ENCODE measurements at places on chromosomes 13 and 19. TPM values are rescaled to one million over a fixed set of nuclear protein-coding genes. Genes with fewer than 3 reads are reported as not detected.

- no peak for DNase-seq
These were observed 101.0 kb downstream of the PAN3 start for GRCh38 chr13:28239374-28239773.

Gene KCNN1
- polyA plus RNA-seq = 0.06 TPM

- no peak for DNase-seq
These were observed 372.4 kb downstream of the SUCLA2 start for GRCh38 chr13:47628666-47629065.

Gene ZNF878
- 0.03 TPM for polyA plus RNA-seq

Gene SYNGR4
- polyA plus RNA-seq = 0.04 TPM

Gene DZIP1
- 1.1 TPM for polyA plus RNA-seq

GRCh38 chr13:113045251-113046127 is 60.1 kb upstream of the F7 start:
- no peak for DNase-seq

GRCh38 chr19:54017261-54017660 is 25.8 kb downstream of the CACNG6 start:
- DNase-seq = no peak

Gene PARP4
- polyA plus RNA-seq = 4.9 TPM

Gene SERPINE3
- polyA plus RNA-seq = not detected

Gene TLE2
- 23.5 TPM for polyA plus RNA-seq

DNA sequence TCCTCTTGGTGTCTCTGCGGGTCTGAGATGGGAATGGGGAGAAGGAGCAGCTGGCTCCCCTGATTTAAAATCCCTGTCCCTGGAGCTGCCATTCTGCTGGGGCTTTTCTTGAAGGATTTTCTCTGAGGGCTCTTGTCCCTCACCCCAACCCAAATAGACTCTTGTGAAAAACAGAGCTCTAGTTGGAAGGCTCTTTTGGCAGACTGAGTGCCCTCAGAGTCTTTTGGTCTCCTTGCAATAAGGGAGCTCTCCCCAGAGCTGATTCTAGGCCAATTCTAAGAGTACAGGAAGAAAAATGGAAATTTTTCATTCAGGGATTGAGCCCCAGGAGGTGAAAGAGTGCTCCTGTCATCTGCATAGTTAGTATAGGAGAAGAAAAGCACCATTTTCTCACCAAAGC is 238.3 kb downstream of the COG6 start:
- no peak for DNase-seq

Gene OR7A10
- not detected for polyA plus RNA-seq

DNA sequence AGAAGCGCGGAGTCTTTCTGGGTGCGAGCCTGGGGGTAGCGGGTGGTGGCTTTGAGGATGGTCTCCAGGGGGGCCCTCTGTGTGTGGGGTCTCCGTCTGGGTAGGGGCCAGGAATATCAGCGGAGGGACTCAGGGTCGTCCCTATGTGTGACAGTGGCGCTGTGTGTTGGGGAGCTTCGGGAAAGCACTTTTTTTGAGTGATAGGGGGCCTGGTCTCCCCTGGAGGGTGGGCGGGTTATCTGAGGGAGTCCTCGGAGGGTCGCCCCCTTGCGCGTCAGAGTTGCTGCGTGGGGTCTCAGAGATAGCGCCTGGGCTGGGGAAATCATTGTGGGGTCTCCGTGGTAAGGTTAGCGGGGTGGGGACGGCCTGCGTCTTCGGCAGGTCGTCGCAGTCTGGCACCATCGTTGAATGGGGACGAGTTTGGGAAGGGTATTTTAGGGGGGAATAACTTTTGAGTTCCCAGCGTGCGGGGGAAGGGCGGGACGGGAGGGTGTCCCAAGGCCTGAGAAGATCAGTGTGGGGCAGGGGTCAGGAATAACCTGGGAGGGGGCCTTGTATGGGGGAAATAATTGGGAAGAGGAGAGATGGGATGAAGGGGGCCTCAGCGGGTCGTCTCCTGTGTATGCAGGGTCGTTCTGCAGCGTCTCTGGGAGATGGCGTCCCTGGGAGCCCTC is 857 bp downstream of the IER2 start:
- DNase-seq = no peak

DNA sequence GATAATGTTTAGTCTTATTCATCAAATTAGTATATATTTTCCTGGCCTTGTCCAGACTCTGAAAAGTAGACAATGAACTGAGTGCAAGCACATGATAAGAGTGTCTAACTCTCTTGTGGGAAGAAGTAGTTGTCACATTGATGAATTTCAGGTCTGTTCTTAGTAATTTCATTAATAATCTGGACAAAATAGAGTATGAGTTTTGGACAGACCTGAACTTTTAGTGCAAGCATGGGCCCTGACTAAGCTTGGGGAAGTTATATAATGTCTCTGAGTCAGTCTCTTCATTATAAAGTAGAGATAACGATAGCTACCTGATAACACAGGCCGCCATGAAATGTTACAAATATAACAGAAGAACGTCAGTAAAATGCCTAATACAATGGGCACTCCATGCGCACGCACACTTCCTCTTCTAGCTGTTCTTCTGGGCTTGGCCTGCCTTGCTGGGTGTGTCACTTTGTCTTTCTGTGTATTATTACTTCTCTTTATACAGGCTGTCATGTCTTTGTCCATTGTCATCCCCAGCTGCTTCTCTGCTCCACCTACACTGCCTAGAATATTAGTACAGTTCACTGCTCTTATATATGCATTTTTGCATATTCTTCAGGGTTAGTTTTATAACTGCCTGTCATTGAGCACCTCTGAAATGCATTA is 129.1 kb upstream of the HTR2A start:
- DNase-seq = no peak

Gene LRCH1
- polyA plus RNA-seq = 1.7 TPM

GRCh38 chr13:94247890-94248289 is 231.6 kb downstream of the DCT start:
- DNase-seq = no peak

- DNase-seq = peak; percentile 19
These were observed 3.0 kb upstream of the NDFIP2 start for GRCh38 chr13:79477968-79478367.

Gene PCP2
- polyA plus RNA-seq = not detected
